GM23338 (cell line): ENCODE measurements at places on chromosomes 3 and 15. TPM values are rescaled to one million over a fixed set of nuclear protein-coding genes. Genes with fewer than 3 reads are reported as not detected.

GRCh38 chr15:71599418-71600151, 210.8 kb upstream of the NR2E3 start:
- DNase-seq, result no peak

- peak; percentile 59 for DNase-seq
Measured at GRCh38 chr3:159672728-159673688, 315.6 kb upstream of the IL12A start.

GRCh38 chr15:41207687-41208448, 22.7 kb downstream of the EXD1 start:
- no peak for DNase-seq

Gene ERICH6
- total RNA-seq, result not detected in 2 replicates

DNA sequence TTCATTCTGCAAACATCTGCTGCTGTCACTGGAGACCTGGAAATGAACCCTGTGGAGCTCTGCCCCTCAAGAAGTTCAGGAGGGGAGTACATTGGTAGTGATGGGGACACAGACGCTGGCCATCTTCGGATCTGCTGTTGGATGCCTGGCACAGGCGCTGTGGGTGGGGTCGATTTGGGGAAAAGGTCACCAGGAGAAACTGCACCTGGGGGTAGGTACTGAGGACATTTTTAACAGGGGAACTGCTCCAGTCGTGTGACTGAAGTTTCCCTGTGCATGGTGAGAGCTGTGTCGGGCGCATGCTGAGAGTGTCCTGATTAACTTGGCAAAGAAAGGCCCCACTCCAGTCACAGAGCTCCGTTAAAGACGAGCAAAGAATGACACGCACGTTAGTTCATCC, 3.4 kb downstream of the UROC1 start:
- no peak for DNase-seq

DNA sequence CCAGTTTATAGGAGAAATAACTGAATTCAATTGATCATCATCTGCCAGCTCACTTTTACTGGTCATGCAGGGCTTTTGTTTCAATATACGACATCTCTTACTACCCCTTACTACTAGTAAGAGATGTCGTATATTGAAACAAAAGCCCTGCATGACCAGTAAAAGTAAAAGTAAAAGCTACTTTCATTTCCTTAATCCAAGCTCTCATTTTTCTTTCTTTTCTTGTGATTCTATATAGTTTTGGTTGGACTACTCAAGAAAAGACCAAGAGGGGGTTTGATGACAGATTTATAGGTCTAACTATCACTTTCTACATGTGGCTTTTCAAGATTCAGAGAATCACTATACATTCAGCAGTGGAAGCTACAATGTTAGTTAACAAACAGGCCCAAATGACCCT, 1237.3 kb downstream of the ROBO2 start:
- no peak for DNase-seq

- no peak for DNase-seq
Measured at GRCh38 chr3:72646263-72646662, 202.0 kb downstream of the SHQ1 start.

GRCh38 chr3:29933802-29934490, 653.1 kb downstream of the RBMS3 start:
- DNase-seq, result no peak

- DNase-seq, result no peak
Measured at GRCh38 chr3:125206934-125207333, 5.6 kb downstream of the SLC12A8 start.

GRCh38 chr3:62951037-62951613, 75.9 kb upstream of the CADPS start:
- peak; percentile 75 for DNase-seq

- no peak for DNase-seq
Measured at GRCh38 chr3:133503409-133503808, 70.1 kb upstream of the CDV3 start.

DNA sequence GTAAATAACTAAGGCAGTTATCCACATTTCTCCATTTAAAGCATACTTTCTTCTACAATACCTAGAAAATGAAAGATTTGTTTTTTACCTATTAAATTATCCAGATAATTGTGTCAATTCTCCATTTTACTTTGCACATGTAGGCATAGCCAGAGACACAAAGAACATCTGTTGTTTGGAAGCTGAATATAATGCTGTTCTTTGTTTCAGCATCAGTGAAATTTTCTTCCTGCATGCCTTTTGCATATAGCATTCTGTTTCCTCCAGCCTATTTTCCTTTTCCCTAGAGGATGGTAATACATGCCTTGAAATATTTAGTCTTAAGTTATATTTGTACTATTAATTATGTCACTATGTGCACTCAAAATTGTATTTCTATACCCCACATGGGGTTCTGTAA, 233.7 kb downstream of the CNTN6 start:
- no peak for DNase-seq

Gene ZNF662
- 0.50 and 1.5 TPM in 2 replicates for total RNA-seq

Gene HRG
- not detected in 2 replicates for total RNA-seq

DNA sequence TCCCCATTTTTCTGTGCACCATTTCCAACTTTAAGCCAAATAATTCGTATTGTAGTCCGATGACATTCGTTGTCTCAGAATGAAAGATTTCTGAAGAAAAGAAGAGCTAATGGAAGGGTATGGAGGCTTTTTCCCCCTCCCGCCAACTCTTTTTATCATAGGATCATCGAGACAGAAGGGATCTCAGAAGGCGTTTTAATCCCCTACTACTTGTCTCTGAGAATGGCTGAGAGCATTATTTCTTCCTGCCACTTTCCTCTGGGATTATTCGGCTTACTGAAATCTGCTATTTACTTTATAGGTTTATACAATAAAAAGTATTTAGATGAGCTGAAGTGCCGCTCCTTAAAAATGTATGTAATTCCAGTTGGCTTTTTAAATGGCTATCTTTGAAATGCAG, 789.8 kb downstream of the EDEM1 start:
- no peak for DNase-seq

GRCh38 chr15:48373821-48374451, 42.7 kb downstream of the DUT start:
- no peak for DNase-seq

DNA sequence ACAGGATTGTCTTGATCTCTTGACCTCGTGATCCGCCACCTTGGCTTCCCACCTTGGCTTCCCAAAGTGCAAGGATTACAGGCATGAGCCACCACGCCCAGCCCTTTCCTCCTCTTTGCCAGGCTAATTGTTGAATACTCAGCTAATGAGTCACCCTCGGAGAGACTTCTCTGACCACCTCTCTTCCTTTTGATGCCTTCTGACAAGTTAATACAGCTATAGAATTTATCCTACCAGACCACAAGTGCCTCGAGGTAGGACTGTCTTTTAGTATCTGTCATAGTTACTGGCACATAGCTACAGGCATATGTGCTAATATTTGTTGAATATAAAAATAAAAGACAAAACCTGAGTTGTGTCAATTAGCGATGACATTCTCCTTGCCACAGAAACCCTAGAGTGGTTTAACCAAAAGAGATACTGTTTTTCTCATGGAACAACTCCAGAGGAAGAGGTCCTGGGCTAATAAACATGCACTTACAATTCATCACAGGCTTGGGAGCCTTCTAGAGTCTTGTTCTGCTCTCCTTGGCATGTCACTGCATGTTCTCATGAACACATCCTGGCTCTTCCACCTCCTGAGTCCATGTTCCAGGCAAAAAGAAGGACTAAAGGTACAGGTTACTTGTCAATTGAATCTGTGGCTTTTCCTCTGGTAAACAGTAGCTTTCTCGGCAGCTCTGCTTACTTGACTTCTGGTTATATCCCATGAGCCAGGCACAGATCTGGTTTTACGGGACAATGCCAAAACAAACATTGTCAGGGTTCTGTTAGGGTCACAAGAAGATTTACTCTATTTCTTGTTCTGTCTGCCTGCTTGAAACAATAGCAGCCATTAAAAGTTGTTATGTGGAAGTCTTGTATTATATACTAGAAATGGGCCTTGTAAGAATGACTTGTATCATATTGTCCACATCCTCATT, 332.3 kb downstream of the THSD4 start:
- no peak for DNase-seq

DNA sequence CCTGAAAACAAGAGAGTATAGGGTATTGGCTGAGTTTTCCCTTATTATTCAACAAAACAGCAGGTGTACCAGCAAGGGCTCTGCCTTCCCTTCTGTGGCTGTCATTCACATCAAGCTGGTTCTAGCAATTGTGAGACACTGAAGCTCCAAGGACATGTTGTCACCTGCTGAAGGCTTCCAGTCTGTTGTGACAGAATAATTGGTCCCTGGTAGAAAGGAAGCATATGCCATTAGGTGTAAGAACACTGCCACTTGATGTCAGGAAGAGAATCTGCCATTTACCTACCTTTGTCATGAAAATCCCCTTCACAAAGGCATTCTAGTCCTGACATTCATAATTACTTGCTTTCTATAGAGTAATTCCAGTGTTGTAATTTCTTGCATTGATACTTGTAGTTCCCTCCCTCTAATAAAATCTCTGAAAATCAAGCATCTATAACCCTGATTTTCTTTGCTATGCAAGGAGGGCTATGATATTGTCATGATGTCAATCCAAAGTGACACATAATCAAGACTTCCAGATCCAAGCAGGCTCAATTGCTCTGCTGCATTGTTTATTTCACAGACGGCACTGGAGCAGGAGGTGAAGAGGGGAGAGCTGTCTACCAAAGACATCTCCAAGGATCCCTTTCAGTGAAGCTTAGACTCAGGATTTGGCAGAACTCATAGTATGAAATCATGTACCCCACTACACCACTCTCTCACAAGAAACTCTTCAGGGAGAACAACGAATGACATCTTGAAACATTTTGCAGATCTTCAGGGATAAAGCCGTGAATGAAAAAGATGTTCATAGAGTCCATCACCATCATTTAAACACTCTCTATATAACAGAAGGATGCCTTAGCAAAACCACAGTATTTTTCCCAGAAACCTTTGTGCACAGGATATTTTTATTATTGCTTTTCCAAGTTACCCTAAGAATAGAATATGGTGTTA, 425.3 kb downstream of the RBMS3 start:
- no peak for DNase-seq
